Stimulated activated CD8-positive, alpha-beta memory T cell treated with anti-CD3 and anti-CD28 coated beads, Interleukin-4, amount 100 ng/mL, for 4 hours (primary cell): ENCODE measurements at places on chromosomes 12 and 14.

DNA sequence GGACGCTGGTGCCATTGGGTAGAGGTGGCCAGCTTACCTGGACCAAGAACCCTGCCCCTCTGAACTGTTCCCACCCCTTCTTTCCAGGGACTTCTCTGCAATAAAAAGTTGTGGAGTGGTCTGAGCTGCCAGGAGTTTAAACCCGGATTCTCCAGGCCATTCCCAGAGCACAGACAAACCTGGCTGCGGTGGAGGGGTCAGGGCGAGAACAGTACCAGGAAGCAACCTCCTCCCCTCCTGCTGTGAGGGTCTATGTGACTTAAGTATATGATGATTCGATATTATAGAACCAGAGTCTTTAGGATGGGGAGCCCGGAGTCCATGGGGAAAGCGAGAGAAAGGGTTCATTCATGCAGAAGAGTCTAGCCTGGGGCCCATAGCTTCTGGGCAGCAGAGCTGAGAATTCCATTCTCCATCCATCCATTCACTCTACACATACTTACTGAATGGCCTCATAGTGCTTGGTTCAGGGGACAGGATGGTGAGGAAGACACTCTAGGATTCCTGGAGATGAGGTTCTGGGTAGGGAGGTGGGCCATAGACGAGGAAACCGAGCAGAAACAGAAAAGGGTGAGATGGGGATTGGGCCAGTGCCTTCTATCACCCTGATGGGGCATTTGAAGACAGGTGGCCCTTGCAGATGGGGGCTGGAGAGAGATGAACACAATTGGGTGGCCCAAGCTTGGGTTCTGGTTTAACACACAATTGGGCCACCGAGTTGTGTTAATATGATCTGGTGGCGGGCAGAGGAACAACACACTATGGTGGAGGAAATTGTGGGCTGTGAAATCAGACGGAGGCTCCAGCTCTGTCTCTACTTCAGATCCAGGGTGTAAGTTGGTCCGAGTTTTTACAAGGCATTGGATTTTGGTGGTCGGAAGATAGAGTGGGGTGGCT, 5.2 kb downstream of the KRT86 start:
- DNase-seq: no peak

DNA sequence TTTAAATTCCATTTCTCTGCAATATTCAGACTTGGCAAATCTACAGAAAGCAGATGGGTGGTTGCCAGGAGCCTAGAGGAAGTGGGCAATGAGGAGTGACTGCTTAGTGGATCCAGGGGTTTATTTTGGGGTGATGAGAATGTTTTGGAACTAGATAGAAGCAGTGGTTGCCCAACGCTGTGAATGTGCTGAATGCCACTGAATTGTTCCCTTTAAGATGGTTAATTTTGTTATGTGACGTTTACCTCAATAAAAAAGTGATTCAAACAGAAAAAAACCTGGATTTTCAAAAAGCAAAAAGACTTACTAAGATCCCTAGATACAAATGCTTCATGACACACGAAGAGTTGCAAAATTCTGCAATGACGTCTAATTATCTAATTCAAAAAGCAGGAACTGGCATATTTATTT, 34.2 kb downstream of the DAO start:
- no peak for DNase-seq

GRCh38 chr12:117516034-117516433, 154.6 kb upstream of the NOS1 start:
- DNase-seq: no peak

DNA sequence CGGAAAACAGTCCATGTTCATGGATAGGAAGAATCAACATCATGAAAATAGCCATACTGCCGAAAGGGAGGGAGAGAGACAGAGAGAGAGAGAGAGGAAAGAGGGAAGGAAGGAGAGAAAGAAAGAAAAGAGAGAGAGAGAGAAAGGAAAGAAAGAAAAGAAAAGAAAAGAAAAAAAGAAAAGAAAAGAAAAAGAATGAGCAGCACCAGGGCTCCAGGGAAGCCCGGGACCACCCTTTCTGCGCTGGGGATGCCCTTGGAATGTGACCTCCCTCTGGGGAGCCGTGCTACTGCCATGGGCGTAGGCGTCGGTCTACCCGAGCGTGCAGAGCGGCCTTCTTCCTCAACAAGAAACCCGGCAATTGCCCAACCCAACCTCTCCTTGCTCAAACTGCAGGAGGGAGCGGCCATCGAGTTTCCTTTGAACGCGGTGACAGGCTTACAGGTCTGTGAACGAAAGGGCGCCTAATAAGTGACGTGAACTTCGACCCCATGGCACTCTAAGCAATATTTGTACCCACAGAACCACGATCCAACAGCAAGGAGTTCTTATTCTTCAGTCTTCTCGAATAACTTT, 16.9 kb downstream of the OR6S1 start:
- DNase-seq: no peak

DNA sequence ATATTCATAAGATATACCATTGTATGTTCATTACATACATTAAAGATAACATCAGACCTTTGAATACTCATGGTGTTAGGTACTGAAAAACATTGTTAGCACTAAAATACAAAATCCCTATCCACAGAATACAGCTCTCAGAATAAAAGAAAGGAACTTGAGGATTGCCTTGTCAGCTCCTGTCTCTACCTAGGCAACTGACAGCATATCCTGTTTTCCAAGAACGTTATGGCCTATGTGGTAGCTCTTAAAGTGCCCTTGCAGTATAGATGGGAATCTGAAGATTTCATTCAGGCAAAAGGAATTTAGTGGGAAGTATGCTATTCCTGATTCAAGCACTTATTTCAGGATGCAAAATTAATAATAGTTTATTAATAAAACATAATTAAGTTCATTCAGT, 1.8 kb upstream of the PPP1R12A start:
- DNase-seq: no peak

GRCh38 chr12:104720339-104721038, 237.6 kb downstream of the SLC41A2 start:
- DNase-seq: peak; percentile 37

DNA sequence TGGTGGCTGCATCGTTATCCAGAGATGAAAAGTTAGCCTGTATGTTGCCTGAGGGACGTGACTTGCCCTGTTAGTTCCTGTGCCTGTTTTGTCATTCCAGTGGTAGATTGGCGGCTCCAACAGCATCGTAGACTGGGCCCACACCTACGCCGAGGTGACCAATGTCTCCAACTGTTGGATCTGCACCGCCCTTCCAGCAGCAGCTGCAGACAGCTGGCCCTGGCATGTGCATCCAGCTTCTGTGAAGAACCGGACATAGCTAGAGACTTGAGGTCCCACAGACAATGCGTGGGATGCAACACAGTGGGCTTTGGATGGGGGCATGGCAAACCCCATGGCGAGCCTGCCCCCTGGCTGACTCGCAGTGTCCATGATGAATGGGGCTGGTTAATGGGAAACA, 93.0 kb upstream of the TMPO start:
- DNase-seq: no peak

DNA sequence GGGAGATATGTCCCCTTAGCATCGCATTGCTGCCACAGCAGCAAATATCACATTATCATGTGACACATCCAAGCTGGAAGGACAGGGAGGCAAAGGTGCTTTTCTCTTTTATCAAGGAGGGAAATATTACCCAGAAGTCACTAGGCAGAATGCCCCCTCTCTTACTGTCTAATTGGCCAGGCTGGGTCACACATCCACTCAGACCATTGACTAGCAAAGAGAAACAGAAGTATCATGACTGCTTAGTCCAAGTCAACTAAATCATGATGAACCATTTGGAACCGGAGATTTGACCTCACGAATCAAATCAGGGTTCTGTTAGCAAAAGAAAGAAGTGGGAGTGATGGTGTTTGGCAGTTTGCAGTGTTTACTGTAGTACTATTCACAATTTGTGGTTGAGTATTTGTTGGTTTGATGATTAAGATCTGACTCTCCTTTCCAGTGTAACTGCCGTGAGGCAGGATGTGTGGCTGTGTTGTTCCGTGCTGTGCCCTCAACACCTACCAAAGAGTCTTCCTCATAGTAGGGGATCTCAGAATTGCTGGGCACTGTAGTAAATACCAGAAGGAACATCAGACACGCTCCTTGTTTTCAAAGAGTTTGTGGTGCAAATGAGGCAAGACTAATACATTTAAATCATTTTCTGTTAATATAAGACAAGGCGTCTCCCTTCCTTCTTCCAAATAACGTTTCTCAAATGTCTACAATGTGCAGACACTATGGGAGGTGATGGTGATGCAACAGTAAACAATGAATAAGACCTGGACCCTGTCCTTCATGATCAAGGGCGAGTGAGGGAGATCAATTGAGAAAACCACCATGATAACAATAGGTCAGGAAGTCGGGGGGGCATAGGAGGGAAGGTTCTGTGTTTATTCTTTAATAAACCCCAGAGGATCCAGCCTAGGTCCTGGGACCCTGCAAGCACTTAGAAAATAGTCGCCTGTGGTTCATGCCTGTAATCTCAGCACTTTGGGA, 194.4 kb upstream of the CRY1 start:
- DNase-seq: no peak

- no peak for DNase-seq
These were observed 22.4 kb upstream of the CLEC2D start for GRCh38 chr12:9646794-9647781.

GRCh38 chr14:54138354-54139038, 181.9 kb upstream of the BMP4 start:
- no peak for DNase-seq

DNA sequence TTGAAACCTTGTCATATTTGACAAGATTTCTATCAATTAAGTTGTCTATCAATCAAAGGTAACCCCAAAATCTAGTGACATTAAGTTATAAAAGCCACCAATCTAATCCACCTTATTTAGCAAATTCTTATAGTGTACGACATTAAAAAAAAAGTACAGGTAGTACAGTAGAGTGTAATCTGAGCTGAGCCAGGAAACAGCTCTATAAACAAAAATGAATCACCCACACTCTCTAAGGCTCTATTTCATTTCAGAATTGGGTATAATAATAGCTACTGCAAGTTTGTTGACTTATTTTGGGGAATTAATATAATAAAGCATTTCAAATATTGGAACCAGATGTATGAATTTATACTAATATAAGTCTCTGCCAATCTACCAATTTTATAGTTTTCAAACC, 342.4 kb upstream of the FLRT2 start:
- DNase-seq: no peak

DNA sequence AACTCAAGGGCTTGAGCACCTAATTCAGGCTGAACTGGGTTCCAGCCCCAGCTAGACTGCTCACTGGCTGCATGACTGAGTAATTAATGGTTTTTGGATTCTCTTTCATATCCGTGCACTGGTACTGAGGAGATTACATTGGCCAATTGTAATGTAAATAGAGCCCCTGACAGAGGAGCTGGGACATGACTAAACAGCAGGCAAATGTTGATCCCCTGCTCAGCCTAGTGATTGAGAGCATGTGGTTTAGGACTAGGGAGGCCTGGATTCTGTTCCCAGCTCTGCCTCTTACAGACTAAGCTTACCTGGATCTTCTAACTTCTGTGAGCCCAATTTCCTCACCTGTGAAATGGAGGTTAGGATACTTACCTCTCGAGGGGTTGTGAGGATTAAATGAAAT, 204.3 kb downstream of the ESR2 start:
- DNase-seq: no peak

GRCh38 chr14:91229743-91230200, 14.7 kb downstream of the GPR68 start:
- no peak for DNase-seq

DNA sequence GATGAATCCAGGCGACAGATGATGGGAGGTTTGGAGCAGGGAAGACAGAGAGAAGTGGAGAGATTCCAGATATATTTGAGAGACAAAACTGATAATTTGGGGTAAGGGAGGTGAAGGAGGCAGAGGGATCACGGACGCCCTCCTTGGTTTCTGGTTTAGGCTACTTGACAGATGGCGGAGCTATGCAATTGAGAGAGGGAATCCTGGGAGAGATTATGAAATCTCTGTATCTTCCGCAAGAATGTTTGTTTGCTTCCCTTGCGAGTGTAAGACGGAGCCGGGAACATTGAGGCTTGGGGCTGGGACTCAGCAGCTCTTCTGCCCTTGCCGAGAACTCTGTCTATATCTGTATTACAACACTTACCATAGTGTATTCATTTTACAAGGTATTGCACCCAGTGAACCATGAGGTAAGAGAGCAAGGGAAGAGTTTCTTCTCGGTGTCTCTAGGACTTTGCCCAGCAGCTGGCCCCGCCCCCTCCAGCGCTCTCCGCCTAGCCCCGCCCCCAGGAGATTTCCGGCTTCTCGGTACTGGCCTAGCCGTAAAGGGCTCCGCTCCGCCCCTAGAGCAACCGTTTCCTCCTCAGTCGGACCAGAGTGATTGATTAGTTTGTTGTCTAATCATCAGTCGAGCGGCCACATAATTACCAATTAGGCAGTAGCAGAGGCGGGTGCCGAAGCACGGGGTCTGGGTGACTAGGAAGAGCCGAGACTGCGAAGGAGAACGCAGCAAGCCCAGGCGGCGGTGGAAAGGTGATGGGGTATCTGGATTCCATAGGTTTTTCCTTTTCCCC, at the start of gene PRR13:
Gene PRR13 (plus strand): TSS at position 695 of the 794 bp plus-strand sequence. CDS start 981 bp downstream, outside the sequence.
- DNase-seq: peak; percentile 97

DNA sequence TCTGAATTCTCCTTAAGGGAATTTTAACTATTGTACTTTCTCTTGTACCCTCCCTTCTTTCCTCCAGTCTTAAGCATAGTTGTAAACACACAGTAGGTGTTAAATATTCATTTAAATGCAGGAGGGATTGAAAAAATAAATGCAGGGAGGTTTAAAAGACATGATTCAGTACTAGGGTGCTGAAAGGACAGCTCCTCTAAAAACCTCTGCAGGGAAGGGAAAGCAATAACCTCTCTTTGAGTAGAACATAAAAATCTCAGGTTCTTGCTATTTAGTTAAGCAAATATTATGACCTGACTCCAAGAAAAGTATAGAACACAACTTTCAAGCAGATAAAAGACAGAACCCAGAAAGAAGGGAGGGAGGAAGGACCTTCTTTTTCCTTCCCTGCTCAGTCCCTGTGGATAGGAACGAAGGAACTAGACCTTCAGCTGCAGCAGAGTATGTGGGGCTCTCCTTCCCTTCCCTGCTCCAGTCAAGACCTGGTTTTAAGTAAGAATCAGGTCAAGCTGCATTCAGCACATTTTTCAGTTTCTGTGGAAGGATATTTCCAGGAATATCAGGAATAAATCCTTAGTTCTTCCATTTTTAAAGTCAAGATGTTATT, 4.7 kb downstream of the MAP3K9 start:
- DNase-seq: no peak

DNA sequence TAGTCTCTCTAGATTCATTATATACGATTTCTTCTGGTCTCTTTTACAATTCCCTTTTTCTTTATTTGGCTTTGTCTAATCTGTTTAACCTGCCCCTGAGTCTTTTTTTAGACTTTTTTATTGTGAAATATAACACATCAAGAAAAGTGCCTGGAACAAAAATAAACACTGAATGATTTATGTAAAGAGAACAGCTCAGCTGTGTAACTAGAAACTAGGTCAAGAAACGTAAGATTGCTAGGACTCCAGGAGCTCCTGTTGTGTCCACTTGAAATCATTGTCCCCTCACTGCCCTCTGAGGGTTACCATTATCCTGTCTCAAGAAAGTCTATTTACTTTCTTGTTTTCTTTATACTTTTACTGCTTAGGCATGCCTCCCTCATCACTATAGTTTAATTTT, 23.1 kb downstream of the EXD2 start:
- no peak for DNase-seq

- DNase-seq: no peak
These were observed 246.2 kb upstream of the LRIG3 start for GRCh38 chr12:59166457-59166856.

GRCh38 chr14:58861586-58861985, 223.8 kb downstream of the DACT1 start:
- DNase-seq: no peak
